ENCODE measurements at places on chromosomes 6 and 20.

DNA sequence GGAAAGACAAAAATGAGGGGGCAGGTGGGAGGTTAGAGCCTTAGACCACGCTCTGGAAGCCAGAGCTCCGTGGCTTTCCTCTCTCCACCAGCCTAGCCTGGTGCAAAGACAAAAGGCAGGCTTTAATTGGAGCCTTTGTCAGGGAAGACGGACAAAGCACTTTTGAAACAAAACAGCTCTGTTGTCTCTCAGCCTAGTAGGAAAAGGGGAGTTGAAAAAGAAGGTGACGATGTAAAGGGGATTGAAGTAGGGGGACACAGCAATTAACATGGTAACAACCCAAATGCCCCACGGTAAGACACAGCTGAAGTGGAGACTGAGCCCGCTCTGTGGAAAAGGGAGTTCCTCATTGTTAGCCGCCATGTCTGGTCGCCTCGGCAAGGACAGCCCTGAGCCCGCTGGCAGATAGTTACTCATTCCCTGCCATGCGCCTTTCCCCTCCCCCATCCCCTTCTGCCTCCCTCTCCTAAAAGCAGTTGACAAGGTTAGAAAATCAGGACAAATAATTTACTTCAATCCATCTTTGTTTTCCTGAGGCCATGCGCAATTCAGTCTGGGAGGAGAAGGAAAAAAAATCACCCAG, 93.0 kb downstream of the TCP11 start:
- DNase-seq = peak; percentile 48

DNA sequence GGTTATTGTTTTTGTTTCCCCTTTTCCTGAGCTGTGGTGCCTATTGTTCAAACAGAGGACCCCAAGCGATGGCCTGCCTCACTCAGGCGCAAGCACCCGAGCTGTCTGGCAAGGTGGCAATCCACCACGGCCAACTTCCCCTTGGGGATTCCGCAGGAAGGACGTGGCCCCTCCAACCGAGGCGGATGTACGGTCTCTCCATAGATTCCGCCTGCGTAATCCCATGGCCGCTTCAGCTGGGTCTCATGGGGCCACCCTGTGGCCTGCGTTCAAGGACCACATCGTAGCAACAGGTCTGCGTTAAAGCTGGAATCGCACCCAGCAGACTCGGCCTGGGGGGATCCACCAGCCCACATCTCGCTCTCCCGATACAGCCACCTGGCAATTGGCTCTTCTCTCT, 79.9 kb downstream of the CEBPB start:
- DNase-seq = peak; percentile 89

GRCh38 chr6:113995634-113996033, 24.7 kb upstream of the HDAC2 start:
- no peak for DNase-seq

- no peak for DNase-seq
Observed at GRCh38 chr20:45826381-45827019, 612 bp downstream of the TNNC2 start.

- DNase-seq = peak; percentile 92
Observed at GRCh38 chr6:41286544-41287346, at the start of gene TREM1. TSS of gene TREM1 (minus strand) at chr6:41286682. CDS start at chr6:41286655, 27 bp downstream.

DNA sequence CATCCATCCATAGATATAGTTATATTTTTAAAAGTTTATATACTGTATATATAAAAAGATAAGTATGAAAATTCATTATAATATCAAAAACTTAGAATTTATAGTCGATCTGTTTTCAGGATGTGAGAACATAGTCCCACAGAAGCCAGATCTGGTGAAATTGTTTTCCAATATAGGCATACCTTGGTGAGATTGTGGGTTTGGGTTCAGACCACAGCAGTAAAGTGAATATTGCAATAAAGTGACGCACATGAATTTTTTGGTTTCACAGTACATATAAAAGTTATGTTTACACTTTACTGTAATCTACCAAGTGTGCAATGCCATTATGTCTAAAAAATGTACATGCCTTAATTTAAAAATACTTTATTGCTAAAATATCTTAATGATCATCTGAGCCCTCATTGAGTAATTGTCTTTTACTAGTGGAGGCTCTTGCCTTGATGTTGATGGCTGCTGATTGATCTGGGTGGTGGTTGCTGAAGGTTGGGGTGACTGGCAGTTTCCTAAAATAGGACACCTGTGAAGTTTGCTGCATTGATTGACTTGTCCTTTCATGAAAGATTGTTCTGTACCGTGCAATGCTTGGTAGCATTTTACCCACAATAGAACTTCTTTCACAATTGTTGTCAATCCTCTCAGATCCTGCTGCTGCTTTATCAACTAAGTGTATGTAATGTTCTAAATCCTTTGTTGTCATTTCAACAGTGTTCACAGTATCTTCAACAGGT, 29.8 kb downstream of the AIG1 start:
- DNase-seq = no peak

- DNase-seq = no peak
Observed at GRCh38 chr6:95593025-95593424, 15.7 kb downstream of the MANEA start.

DNA sequence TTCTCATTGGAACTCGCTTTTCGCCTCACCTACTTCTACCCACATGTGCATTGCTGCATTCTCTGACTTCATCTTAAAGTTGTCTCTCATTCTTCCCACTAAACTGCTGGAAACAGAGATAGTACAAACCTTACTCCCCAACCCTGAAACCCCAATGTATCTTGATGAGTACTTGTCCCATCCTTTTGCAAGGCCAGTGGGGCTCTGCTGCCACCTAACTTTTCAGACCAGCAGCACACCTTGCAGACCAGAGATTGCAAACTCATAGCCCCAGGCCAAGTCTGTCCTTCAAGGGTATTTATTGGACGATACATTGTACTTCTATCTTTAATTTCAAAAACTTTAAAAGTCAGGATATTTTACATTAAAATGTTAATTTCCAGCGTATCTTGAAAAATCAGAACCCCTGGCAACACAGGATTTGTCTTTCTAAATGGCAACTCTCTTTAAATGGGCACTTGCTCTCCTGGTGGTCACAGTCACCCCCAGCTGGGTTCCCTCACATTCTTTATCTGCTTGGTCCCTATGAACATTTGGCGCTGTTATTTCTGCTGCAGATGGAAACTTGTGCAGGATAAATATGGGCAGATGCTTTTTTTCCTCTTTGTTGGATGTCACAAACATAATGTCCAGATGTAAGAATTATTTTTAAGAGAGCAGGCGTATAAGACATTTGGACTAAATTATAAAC, 83.9 kb downstream of the SOD2 start:
- peak; percentile 33 for DNase-seq

- no peak for DNase-seq
Observed at GRCh38 chr6:158416883-158417759, 104.9 kb downstream of the TULP4 start.

DNA sequence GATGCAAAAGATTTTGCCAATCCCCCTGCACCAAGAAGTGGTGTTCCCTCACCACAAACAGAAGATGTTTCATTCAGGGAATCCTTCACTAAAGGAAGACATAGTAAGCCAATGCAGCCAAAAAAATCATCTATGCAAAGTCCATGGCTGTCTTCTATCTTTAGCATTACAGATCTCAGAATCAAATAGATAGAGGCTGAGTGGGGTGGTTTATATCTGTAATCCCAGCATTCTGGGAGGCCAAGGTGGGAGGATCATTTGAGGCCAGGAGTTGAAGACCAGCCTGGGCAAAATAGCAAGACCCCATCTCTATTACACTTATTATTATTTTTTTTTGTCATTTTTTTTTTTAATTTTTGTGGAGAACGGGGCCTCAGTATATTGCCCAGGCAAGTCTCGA, 32.9 kb upstream of the ZNF217 start:
- DNase-seq = no peak

- no peak for DNase-seq
Observed at GRCh38 chr20:48949304-48950170, 28.0 kb downstream of the ARFGEF2 start.

DNA sequence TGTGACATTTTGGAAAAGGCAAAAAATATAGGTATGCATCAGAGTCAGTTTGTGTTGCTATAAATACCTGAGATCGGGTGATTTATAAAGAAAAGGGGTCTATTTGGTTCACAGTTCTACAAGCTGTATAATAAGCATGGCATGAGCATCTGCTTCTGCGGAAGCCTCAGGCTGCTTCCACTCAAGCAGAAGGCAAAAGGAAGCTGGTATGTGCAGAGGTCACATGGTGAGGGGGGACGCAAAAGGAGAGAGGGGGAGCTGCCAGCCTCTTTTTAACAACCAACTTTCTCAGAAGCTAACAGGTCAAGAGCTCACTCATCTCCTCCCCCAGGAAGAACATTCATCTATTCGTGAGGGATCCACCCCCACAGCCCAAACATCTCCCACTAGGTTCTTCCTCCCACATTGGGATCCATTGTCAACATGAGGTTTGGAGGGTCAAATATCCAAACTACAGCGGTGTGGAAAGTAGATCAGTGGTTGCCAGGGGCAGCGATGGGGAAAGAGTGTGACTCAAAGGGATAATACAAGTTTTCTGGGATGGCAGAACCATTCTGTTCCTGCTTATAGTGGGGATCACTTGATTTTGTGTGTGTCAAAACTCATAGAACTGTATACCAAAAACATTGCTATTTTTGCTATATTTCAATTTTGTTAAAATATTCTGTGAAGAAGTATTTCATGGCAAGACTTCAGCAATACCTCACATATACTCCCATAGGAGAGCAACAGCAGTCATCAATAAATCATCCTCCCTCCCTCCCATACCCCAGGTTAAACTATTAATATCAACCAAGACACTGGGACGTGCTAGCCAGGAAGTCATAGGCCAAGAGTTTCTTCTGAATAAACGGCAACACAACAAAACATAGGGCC, 9.9 kb upstream of the FAM50B start:
- no peak for DNase-seq

DNA sequence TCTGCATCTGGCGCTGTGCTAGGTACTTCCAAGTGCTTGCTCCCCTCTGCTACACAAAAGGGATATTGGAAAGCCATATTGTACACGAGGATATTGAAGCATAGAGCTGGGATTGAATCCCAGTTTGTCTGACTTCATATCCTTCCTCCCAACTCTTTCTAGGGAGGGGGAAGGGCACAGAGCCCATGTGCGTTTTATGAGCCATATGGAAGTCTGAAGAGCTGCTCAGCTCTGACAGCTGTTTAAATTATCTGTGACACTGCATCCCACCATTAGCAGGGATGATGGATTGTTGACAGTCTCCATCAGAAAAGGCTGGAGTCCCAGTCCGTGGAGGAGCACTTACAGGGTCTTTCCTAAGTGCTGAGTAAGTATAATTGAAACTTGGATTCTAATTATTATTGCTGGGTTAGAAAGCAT, 18.4 kb downstream of the TIAM2 start:
- no peak for DNase-seq

GRCh38 chr6:168517742-168518347, 76.9 kb downstream of the SMOC2 start:
- DNase-seq = no peak

- DNase-seq = no peak
Observed at GRCh38 chr6:136658711-136659110, 108.5 kb upstream of the MAP7 start.

GRCh38 chr6:167764713-167765479, 61.8 kb upstream of the AFDN start:
- no peak for DNase-seq

DNA sequence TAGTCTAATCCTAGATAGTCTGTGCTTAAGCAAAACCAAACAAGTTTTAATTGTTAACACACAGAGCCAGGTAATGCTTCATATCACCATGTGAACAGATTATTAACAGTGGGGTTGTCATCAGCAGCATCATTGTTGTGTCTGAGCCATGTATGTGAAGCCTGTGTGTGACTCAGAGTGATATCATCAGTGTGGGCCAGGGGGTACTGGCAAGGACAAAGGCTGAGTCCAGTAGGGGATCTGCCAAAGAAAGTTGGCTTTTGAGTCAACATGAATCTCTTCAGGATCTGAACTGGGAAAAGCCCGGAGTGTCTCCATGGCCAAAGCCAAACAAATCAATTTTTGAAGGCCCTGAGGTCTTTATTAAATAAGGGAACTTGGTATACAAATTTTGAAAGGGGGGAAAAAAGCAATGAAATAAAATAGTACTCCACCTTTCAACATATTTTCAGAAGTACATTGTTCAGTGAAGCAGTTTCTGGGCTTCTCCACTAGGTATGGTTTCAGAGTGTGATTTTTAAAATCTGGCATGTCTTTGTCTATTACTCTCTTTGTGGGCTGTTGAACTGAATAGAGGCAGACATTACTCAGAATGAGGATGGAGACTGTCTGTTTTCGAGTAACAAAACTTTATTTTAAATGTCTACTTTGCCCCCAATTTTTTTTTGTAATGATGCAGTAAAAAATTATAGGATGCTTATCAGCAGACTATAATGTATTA, 444.2 kb upstream of the JAG1 start:
- DNase-seq = no peak

GRCh38 chr6:38185752-38186151, 366.2 kb downstream of the ZFAND3 start:
- DNase-seq = no peak

DNA sequence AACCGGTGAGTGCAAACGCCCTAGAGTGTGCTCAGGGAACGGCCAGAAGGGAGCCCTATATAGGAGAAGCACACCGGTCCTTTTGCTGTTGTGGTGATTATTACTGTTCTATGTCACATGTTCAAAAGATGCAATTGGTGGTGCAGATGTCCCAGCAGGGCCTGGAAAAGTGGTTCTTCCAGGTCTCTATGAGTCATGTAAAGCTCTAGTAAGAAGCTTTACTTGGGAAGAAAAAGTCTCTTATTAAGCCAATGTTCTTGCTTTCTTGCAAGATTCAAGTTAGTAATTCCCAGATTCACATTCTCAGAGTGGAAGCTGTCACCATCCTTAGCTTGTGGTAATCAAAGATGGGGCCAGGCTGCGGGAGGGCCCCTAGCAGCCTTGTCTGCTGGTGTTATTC, 23.3 kb downstream of the EDN3 start:
- DNase-seq = no peak

DNA sequence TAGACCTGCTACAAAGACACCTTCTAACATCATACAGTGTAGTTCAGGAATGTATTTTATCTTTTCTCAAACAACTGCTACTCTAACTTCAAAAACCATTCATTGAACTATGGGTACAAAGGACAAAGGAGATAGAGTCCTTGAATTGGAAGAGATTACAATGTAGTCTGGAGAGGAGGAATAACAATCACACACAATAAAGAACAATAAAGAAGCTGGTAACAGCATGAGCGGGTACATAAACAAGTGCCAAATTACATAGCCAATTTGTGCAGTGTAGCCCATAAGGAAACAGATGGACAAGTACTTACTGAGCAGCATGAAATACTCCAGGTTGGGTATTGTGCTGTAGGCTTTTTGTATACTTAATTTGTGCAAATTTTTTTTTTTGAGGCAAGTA, 44.3 kb downstream of the OSTM1 start:
- DNase-seq = no peak

GRCh38 chr6:133553652-133554051, 312.5 kb downstream of the EYA4 start:
- peak; percentile 32 for DNase-seq

DNA sequence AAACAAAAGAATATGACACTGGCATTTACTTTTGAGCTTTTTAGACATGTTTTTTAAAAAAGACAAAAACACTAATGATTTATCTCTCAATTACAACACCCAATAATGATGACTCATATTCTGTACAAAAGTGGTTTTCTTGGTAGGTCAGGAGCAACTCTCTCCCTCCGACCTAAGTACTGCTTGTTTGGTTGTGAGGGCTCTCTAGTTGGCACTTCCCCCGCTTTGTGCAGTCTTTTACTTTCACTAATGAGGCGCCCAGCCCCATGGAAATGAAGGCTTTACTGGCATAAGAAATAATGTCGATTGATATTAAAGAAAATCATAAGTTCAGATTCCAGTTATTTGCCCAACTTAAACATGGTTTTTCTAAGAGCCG, 1.3 kb downstream of the KPNA5 start:
- DNase-seq = peak; percentile 65
